ENCODE measurements at places on chromosomes 12 and 14.

GRCh38 chr14:96285667-96286066, 29.7 kb downstream of the BDKRB1 start:
- no peak for DNase-seq

DNA sequence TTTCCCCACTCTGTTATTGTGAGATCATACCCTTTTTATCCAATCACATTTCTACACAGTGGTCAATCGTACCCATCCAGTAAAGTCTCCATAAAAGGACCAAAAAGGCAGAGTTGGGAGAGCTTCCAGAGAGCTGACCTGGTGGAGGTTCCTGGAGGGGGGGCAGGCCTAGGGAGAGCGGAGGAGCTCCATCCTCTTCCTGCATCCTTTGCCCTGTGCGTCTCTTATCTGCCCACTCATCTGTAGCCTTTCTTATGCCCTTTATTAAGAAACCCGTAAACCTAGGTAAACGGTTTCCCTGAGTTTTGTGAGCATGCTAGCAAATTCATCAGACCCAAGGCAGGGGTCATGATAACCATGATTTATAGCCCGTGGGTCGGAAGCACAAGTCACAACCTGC, 26.2 kb downstream of the EVL start:
- DNase-seq = no peak

DNA sequence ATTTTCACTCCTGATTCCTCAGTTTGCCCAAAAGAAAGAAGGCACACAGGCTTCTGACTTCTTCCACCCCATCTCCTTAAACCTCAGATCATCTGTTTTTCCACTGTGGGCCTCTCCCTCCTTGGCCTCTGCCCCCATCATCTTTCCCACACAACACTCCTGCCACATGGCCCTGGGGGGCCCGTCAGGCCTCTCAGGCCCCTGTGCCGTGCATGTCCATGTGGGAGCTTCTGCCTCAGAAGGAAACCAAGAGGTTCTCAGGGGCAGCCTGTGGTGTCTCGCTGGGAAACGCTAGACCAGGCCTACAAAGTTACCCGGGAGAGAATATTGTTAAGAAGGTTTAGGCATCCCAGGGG, 8.0 kb downstream of the KLHL33 start:
- DNase-seq = no peak

DNA sequence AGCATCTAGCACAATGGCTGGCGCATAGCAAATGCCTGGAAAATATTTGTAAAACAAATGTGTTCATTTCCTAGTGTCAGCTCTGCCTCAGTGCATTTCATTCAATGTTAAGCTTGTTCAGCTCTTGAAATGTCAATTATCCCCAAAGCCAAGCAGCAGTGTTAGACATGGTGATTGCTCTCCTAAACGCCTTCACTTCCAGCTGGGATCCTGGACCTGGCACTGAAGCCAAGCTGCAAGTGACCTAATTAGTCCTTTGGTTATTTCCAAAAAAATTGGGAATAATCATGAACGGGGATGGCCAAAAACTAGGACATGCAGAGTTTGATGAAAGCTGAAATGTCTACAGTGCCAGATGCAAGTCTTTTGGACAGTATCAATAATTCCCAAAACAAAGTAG, 54.9 kb upstream of the MDGA2 start:
- DNase-seq = no peak

DNA sequence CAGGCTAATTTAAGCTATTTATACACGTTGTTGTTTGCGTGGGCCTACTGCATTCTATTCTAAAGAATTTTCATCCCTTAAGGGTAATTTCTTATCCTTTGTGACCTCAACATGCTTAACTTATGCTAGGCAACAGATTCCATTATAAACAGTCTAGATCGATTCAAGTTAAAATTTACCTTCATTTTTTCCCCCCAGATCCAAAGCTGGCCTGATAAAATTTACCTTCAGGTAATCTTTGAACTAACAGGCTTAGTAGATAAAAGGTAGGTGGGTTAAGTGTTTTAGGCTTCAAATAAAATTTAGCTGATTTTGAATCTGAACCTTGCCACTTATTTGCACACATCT, 389 bp upstream of the CCNB1IP1 start:
- no peak for DNase-seq

- DNase-seq = no peak
These were observed 31.6 kb upstream of the PTPRQ start for GRCh38 chr12:80412343-80412953.

GRCh38 chr12:3662521-3662921, 90.4 kb downstream of the CRACR2A start:
- no peak for DNase-seq

GRCh38 chr12:789852-790563, 37.6 kb downstream of the WNK1 start:
- DNase-seq = no peak

- DNase-seq = peak; percentile 24
These were observed 63.0 kb upstream of the BTG1 start for GRCh38 chr12:92208613-92209121.

GRCh38 chr14:38420048-38420447, 164.2 kb upstream of the CLEC14A start:
- no peak for DNase-seq

DNA sequence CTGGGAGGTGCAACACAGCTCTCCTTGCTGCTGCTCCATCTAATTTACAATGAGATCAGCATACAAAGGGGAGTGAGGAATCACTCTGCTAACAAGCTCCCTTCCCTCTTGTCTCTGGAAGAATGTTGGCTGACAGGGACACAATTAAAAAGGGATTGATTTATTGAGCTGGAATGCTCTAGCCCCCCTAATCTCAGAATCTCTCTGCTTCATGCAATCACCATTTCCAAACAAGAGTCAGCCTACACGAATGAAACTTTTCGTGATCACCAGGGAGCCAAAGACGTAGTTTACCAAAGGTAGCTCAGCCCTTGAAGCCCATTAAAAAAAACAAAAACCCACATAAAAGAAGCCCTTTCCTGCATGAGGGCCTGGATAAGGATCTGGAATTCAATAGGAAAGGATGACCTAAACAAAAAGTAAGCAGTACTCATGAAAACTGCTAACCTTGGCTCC, 223.8 kb downstream of the C12orf75 start:
- no peak for DNase-seq

DNA sequence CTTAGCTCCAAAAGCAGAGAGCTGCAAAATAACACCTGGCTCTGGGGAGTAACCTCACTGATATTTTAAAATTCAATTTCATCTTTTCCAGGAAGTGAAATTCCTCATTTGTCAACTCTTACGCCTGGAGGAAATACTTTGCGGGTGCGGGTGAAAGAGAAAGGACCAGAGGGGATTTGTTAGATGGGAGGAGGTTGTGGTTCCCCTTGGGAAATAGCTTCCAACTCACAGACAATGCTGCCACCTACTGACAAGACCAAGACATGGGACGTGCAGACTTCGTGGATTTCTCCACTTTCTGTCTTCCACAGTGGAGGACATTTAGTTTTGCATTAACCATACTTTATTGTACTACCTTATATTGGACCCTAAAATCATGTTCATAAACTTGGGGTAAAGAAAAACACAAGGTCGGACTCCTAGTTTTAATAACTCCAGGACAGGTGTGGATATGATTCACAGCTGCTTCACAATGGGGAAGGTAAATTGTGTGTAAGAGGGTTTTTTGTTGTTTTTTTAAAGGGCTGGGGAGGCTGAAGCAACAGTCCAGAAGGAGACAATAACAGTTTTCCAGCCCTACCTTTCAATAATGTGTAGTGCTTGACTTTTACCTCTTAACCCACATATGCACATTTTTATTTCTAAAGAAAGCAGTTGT, 10.8 kb downstream of the FBXL14 start:
- DNase-seq = no peak

- no peak for DNase-seq
These were observed 365.2 kb downstream of the SEC23A start for GRCh38 chr14:38737686-38738407.

DNA sequence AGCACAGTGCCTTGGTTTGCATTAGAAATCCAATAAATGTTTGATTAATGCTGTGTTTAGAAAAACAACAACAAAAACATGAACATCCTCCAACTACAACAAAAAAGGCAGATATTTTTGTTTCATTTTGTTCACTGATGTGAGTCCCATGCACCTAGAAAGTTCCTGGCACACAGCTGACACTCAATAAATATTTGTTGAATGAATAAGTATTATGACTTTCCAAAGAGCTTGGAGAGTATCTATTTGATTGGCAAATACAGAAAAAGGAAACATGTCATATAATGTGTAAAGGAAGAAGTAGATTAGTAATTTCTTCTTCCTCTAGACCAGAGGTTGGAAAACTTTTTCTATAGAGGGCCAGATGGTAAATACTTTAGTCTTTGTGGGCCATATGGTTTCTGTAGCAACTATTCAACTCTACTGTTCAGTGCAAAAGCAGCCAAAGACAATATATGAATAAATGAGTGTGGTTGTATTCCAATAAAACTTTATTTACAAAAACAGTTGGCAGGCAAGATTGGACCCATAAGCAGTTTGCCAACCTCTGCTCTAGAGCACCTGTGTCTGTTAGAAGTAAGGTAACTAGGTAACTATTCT, 312.3 kb upstream of the DIO2 start:
- no peak for DNase-seq

GRCh38 chr12:85277900-85278597, 2.0 kb upstream of the ALX1 start:
- DNase-seq = no peak

DNA sequence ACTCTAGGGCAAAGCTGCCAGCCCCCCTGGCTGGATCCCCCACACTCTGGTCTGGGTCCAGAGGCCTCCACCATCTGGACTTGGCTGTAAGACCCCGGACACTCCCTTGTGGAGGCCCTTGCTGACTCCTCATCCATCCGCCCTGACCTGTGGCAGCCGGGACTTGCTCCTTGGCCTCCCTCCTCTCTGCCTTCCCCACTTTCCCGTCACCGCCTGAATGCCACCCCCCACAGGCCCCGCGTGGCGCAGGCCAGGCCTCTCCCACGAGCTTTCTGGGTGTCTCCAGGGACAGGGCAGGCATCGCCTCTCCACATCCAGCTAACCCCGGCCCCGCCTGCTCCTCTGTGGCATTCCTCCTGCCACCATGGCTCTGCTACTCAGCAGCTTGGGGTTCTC, 14.1 kb downstream of the JAG2 start:
- no peak for DNase-seq

DNA sequence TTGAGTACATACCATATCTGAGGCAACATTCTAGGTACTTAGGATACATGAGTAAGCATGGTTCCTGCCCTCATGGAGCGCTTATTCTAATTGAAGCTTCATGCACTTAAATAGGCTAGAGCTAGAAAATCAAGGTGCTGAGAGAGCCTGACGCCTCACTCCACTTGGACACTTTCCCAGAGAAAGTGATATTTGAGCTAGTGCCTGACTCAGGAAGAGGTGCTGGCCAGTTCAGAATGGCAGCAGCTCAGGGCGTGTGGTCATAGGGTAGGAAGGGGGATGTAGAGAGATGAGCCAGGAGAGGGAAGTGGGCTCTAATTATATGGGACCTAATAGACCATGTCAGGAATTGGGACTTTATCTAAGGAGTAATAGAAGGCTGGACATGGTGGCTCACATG, 33.3 kb downstream of the TULP3 start:
- no peak for DNase-seq

DNA sequence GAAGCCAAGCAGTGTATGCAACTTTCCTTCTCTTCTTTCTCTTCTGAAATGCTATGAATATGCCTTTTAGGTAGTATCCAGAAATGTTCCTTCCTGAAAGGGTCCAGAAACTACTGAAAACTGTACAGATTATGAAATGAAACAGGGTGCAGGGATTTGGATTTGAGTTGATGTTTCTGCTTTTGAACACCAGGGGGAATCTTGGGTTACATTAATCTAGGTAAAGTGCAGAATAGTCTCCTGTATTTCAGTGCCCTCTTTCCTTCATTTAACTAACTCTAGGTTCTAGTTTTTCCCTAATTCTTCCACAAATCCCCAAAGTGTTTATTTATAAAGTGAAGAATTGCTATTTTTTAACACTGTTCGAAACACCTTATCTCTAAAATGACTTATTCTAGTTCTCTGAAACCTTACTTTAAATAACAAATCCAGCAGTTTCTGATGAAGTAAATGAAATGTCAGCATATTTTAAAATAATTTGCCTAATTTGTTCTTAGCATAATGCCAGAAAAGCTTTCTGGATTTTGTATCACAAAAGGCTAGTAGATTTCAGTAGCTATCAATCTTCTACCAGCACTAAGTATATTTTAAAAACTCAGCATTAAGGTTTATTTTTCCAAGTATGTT, 111.9 kb downstream of the LRRK2 start:
- no peak for DNase-seq

DNA sequence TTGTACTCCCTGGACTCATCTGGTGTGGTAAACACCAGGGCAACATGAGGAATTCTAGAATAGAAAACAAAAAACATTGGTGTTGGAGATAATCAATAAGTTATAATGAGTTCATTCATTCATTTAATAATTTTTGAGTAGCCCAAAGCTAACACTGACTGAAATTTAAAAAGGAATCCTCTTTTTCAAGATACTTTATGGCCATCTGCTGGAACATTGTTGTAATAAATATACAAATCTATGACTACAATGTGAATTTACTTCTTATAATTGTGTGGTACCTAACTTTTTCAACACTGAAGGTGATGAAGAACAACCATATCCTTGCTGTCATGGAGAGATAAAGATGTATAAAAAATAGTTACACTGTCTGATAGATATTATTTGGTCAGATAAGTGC, 687.3 kb upstream of the MIS18BP1 start:
- DNase-seq = no peak

DNA sequence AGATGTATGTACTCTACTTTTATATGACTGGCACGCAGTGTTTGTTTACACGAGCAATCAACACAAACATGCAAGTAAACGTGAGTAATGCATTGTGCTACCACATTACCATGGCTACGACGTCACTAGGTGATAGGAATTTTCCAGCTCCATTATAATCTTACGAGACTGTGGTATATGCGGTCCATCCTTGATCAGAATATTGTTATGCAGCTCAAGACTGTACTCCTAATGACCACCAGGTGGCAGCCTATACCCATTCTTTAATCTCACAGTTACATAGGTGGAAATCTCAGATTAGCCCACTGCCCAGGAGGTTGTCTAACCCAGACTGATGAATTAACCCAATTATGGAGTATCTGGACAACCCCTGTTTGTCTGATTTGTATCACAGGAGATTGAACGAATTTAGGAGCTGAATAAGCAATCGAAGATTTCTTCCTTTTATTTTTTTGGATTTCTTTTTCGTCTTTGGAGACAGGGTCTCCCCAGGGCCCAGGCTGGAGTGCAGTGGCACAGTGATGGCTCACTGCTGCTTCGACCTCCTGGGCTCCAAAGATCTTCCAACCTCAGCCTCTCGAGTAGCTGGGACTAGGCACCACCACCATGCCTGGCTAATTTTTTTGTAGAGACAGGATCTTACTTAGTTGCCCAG, 8.7 kb upstream of the TESPA1 start:
- DNase-seq = peak; percentile 42

- DNase-seq = no peak
These were observed 34.4 kb downstream of the PROX2 start for GRCh38 chr14:74841230-74842207.
